ENCODE measurements at places on chromosomes 4 and X. TPM values are rescaled to one million over a fixed set of nuclear protein-coding genes. Genes with fewer than 3 reads are reported as not detected.

The CDKL5 gene
- total RNA-seq: 8.5 TPM

GRCh38 chr4:152344001-152344400 is 191.9 kb downstream of the FBXW7 start:
- DNase-seq: no peak

DNA sequence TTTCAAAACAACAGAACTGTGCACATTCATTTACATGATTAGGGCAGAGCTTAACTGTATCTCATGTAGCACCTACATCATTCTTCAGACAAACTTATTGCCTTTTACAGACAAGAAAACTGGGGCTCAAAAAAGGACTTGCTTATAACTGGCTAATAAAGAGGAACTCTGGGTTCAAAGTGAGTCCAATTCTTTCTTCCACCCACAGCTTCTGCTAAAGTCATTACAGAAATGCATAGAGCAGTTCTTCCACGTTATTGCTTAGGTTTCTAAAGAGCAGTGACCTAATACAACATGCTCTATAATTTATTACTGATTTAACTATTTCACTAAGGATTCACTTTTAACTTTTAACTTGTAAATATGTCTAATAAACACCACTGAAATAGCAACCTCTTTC is 60.6 kb downstream of the ELOVL6 start:
- DNase-seq: no peak

DNA sequence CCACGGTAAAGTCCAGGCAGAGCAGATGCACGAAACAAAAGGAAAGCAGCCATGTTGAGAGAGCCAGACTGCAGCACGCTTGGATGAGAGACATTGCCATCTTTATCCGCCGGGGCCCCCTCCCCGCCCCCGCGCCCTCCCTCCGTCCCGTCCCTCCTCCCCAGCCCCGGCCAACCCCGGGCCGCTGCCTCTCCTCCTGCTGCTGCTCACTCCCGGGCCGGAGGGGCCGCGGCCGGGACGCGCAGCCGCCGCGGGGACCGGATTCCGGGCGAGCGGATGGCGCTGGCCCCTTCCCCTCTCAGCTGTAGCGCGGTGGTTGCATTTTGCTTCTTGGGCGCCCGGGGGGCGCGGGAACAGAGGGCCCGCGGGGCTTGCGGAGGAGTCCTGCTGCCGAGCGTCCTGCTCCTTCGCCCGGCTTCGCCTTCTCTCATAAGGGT is 542 bp downstream of the RNF150 start:
- DNase-seq: peak; percentile 52
